Effector CD4-positive, alpha-beta T cell (primary cell): ENCODE measurements at places on chromosomes 3 and 15.

DNA sequence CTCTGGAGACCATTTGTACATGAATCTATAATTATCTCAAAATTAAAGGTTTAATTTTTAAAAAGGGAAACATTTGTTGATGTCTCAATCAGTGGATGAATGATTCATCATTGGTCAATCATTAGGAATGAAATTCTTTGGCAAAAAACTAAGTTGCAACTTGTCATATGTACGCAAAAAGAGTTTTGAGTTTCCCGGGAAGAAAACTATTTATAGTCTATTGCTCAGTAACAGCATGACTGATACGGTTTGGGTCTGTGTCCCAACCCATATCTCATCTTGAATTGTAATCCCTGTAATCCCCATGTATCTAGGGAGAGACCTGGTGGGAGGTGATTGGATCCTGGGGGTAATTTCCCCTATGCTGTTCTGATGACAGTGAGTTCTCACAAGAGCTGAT is 765.8 kb upstream of the ROBO1 start:
- DNase-seq, result no peak

DNA sequence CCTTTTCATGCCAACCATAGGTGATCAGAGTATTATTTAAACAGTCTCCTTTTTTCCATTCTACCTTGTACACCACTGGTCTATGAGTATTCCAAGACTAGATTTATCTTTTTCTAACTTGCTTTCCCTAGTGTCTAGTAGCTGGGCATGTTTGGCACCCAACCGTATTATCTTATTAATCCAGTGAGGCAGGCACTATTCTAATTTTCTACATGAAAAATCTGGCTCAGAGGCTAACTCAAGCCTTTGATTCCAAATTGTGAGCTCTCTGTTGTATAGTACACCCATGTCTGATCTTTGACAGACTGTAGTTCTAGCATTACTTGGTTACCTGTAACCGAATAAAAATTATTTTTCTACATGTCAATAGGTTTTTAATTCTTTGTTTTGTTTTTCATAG is 76.7 kb upstream of the PLXND1 start:
- DNase-seq, result no peak

DNA sequence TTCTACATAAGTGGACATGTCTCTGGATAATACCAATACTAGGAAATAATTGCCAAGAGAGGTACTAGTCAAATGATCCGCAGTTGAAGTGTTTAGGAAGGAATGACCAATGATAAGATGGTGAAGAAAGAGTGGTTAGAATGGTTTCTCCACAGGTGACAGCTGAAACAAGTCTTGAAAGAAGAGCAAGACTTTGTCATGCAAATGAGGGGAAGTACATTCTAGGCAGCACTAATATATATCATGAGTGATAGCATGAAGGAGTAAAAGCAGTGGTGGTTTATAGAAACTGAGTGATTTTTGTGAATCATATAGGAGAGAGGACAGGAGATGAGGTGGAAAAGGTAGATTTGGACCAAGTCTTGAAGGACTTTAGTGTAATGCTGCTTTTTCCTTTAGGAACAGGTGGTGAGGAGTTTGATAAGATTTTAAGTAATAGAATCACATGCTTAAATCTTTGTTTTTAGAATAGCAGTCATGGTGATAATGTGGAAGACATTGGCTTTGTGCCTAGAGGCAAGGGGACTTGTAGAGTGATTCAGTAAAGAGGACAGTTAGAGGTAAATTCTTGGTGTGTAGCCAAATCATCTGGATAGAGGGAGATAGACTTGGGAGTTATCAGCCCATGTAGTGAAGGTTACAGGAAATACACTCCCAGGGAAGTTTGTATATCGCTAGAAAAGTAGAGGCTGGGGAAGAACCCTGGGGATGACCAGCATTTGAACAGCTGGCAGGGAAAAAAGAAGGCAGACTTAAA is 31.9 kb downstream of the SLMAP start:
- DNase-seq, result no peak

DNA sequence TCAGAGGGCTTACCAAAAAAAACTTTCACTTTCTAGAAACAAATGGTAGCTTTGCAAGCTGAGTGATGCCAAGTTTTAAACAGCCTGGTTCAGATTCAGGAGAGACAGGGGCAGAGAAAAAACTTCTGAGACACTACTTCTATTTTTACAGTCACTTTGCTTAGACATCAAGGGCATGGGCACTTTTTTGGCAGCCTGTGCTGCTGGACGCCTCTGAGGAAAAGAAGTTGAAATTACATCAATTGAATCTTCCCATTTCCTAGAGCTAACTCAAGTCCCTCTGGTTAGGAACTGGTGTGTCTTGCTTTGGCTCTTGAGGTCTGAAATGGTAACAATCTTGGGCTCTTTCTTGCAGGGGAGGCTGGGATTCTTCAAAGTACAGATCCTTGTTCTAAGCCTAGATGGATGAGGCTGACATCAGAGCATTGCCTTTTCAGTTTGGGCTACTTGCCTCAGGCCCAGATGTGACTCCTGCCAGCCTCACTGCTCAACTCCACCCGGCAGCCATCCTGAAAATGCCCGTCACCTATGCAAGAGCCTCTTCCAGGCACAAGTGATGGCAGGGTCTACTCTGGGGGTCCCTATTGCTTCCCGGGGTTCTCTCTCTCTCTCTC is 357.5 kb downstream of the FOXP1 start:
- DNase-seq, result no peak

- DNase-seq, result no peak
Measured at GRCh38 chr3:42749753-42750231, 23.3 kb downstream of the CCDC13 start.

- no peak for DNase-seq
Measured at GRCh38 chr3:82643948-82644347, 882.5 kb upstream of the GBE1 start.

- DNase-seq, result no peak
Measured at GRCh38 chr3:53677413-53677812, 168.8 kb downstream of the CHDH start.

DNA sequence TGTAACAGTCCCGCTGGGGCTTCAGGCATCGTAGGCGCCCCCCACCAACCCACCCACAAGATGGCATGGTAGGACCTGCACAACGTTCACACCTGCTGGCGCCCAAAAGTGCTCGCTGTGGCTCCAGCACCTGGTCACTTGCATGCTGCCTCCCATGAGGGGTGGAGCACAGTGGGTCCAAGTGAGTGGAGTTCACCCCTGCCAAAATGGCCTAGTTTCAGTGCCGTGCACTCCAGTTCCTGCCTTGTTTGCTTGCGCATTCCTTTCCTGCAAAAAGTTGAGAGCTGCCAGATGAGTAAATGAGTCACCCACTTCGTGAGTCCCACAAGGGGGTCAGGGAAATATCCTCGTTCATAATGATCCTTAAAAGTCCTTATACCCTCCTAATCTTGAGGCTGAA is 788.7 kb upstream of the DPPA4 start:
- DNase-seq, result no peak
